ENCODE measurements at places on chromosomes 5 and 9.
A peak's percentile ranks its signal among the peaks of the same experiment; 100 is the strongest.

GRCh38 chr9:92947268-92948037, at the start of gene FGD3:
FGD3 (plus strand) TSS chr9:92947523; CDS start chr9:92976257, 28,734 bp downstream.
- peak; percentile 56 for DNase-seq

GRCh38 chr5:96326902-96327301, 106.1 kb downstream of the PCSK1 start:
- no peak for DNase-seq

DNA sequence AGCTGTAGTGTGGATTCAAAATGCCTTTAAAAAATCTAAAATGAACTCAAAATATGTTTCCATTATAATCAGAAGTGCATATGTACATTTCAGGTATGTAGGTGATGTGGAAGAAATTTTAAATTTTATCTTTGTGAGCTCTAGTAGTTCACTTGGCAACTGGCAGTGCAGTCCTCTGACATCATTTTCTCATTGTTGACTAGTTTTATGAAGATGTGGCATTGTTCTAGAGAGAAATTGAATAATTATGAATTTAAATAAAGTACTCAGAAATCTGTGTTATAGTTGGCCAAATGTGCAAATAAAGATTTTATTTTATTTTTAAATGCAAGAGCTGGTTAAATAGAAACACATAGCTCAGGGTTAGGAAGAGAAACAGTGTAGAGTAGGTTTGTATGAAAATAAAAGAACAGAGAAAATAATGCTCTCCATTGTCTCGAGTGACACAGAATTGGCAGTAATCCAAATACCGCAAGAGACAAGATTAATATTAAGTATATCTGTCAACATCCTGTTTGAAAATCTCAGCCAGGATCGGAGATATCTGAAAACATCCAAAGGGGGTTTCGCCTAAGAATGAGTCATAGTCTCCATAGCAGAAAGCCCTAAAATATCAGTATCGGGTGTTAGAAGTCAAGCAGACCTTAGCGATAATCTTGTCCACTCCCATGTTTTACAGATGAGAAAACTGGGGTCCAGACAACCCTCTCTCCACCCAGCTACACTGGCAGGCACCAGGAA, 189.4 kb downstream of the CCDC192 start:
- DNase-seq = peak; percentile 34

- DNase-seq = no peak
Observed at GRCh38 chr5:3258050-3258449, 337.6 kb upstream of the IRX1 start.

GRCh38 chr5:35954175-35954574, 15.8 kb upstream of the CAPSL start:
- no peak for DNase-seq

DNA sequence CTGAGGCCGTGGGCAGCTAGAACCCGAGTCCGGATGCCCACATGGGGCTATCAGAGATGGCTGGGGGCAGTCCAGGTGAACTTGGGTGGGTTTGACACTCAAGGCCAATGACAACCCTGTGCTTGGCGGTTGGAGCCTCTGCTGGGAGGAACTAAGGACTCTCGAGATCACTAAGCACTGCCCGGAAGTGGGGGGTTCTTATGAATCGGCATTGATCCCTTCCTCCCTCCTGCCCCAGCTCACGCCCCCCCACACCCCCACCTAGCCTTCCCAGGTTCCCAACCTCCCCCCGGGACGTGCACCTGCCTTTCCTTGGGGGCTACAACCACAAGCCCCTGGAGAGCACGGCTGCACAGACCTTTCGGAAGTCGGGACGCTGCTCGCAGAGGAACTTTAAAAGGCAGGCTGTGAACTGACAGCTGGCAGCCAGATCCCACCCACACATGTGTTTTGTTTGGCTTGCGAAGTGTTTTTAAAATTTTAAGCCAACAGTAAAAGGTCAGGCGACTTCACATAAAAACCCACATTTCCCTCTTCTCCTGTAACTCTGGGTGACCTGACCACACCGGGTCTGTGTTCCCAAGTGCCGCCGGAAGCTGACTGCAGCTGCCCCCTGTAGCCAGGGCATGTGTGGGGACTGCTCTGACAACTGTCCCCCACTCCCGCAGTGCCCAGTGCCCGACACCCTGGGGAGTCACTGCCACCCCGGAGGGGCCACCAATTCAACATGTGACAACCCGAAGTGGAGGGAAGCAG, 5.1 kb upstream of the RALGDS start:
- peak; percentile 55 for DNase-seq

DNA sequence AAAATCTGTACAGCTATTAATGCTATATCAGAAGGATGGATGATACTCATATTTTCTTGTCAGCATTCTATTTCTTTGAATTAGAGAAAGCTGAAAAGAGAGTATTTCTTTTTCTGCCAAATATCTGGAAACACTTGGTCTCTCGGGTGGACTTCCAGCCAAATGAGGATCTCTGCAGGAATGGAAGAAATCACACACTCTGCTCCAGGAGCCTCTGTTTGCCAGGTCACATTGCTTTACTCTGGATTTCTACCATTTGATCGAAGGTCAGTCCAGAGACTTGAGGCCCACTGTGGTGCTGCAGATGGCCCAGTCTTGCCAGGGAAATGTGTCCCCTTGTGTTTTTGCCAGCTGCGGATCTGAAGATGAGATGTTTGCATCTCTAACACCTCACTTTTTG, 154.1 kb downstream of the PCSK1 start:
- no peak for DNase-seq

- no peak for DNase-seq
Observed at GRCh38 chr5:54837981-54838380, 147.4 kb downstream of the ESM1 start.

GRCh38 chr9:124839612-124840299, 13.5 kb upstream of the WDR38 start:
- peak; percentile 47 for DNase-seq

Data from hematopoietic multipotent progenitor cell treated with erythropoietin and hydrocortisone succinate and interleukin-3 and kit ligand, for 6 days (in vitro differentiated cells).